ENCODE measurements at places on chromosomes 1 and 21. TPM values are rescaled to one million over a fixed set of nuclear protein-coding genes. Genes with fewer than 3 reads are reported as not detected.

Gene TTC22
- 7.8 TPM for polyA plus RNA-seq

Gene GLUL
- polyA plus RNA-seq = 66.9 TPM

Gene ZNF326
- polyA plus RNA-seq = 13.5 TPM

Gene GPR37L1
- polyA plus RNA-seq = not detected

Gene CDA
- polyA plus RNA-seq = 0.64 TPM

Gene CRYAA
- not detected for polyA plus RNA-seq

Gene COG2
- 17.0 TPM for polyA plus RNA-seq

Gene TNNT2
- polyA plus RNA-seq = not detected

Gene CYB561D1
- polyA plus RNA-seq = 16.1 TPM

Gene TCEA3
- 0.22 TPM for polyA plus RNA-seq

Gene CACNA1S
- not detected for polyA plus RNA-seq

Gene SLC35A3
- polyA plus RNA-seq = 10.7 TPM

Gene DNAI4
- 0.30 TPM for polyA plus RNA-seq

Gene UTS2
- polyA plus RNA-seq = not detected

DNA sequence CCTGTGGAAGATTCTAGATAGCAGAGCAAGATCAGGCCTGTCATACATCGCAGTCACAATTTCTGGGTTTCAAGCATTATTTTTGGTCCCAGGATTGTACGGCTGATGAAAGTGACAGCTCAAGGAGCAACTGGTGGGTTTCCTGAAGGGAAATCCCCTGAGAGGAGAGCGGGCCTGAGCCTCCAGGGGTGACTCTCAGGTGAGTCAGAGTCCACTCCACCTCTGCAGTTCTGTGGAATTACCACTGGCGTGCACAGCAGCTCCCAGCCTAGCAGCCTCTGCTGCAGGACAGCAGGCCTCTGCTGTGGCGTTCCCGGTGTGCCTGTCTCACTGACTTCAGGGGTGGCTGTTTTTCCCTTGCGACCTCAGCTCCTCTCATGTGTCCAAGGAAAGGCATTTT, 24.4 kb downstream of the SLC66A1 start:
- DNase-seq = no peak

GRCh38 chr1:12150456-12151200, 16.2 kb upstream of the TNFRSF1B start:
- peak; percentile 55 for DNase-seq

DNA sequence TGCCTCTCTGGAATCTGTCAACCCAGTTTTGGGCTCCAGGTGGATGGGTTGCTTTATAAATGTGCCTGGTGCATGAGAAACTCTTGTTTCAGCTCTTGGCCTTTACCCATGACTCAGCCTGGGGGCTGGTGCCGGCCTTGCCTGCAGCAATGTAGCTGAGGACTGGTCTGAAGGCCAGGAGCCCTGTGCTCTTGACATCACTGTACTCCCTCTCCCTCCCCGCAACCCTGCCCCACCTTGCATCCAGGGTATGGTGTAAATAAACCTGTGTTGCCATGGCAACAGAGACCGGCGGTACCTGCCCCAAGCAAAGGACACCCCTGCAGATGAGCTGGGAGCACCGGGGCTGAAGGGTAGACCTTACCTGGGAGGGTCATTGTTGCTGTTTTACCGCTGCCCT, 13.3 kb downstream of the FAM151A start:
- DNase-seq = no peak

- DNase-seq = no peak
Measured at GRCh38 chr1:77762072-77762476, 2.4 kb upstream of the USP33 start.

DNA sequence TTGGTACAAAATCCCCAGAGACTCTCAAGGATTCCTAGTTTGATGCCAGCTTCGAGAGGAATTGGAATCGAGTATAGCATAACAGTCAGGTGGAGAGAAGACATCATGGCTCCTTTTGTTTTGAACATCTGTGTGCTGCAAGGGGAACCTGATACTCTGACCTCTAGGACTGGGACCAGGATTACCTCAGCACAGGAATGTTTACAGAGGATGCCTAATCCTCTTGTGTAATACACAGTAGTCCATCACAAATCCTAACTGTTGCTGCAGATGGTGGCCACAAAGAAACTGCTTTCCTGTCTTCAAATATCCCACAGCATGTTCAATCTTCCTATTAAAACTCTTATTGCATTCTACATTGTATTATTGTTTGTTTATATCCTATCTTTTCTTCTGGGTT, 111.8 kb upstream of the PRMT6 start:
- DNase-seq = no peak

DNA sequence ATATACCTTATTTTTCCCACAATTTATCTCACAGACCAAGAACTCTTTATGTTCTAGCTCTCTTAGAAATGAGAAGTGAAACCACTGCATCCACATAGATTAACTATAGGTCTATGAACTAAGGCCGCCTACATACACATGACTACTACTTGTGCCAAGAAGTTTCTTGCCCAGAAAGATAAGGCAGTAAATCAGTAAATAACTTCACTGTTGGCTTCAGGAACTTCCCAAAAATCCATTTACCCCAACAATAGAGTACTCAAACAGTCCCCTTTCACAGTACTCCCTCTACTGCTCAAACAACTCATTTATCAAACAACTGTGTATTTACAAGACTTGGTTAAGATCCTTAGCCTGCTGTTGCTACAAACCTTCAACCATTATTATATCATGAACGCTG, 96.5 kb downstream of the NME7 start:
- DNase-seq = no peak

DNA sequence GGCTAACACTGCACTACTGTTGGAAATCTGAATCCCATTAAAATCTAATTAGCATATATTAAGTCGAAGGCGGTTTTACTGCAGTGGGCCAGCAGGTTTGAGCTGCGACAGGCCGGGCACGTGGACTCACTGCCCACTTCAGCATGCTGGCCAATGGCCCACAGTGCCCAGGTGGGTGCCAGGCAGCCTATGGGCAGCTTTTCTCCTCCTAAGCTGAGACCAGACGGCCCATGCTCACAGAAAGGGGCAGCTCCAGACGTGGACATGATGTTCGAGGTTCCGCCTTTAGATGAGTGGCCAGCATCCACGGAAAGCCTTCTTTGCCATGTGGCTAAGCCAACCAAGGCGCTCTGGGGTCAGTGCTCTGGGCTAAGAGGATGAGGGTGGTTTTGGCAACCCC, 89.8 kb upstream of the KLHDC7A start:
- DNase-seq = no peak

GRCh38 chr1:62050165-62050564, 144.5 kb upstream of the L1TD1 start:
- no peak for DNase-seq

DNA sequence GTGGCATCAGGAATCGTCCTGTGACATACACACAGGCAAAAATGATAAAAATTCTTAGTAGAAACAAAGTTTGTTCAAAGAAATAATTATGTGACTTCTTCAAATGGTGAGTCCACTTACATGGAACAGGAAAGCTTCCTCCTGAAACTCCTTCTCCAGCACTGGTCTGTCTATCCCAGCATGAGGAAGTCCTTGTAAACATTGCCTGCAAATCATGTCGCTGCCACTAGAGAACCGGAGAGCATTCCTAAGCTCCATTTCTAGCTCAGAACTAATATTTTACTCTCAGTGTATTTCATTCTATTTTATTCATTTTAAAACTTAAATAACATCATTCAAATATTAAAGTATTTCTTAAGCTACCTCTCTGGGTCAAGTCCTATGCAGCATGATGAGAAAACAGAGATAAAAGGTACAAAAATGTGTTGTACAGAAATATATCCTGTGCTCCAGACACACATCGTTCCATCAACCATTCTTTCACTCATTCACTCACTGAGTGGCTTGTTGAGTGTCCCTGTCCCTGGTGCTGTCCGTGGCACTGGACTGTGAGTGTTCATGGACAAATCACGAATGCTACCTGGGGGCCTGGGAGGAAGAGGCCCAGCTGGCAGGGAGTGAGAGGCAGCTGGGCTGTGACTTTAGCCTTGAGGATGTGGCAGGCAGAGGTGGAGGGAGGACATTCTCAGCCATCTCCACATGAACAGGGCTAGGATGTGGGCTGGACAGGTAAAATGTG, 10.0 kb downstream of the CYP4A22 start:
- DNase-seq = no peak

GRCh38 chr1:53851571-53852285, 13.6 kb upstream of the NDC1 start:
- no peak for DNase-seq

DNA sequence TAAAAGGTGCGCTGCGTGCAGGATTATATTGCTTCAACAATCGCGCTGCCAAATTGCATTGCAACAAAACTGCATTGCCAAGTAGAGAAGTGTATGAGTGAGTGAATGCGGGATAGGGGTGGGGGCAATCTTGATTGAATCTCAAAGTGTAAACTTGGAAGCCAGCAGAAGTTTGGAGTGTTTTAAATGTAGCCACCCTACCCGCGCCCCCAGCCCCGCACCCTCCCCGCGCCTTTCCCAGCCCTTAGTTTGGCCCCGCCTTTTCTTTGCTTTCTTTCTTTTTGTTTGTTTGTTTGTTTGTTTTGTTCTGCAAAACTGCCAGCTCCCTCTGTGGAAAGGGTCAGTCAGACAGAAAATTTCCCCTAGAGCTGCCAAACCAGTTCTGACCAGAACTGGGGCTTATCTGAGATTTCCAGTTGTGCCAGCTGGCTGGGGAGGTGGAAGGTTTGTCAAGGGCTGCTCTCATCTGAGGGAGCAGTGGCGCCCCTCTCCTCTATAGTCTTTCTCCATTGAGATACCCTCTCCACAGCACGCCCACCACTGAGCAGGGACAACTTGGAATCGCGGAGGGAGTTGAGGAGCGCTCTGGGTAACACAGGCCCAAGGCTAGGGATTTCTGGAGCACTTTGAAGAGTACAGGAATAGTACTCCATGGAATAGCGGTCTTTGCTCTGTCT, 666 bp upstream of the BEND5 start:
- no peak for DNase-seq

DNA sequence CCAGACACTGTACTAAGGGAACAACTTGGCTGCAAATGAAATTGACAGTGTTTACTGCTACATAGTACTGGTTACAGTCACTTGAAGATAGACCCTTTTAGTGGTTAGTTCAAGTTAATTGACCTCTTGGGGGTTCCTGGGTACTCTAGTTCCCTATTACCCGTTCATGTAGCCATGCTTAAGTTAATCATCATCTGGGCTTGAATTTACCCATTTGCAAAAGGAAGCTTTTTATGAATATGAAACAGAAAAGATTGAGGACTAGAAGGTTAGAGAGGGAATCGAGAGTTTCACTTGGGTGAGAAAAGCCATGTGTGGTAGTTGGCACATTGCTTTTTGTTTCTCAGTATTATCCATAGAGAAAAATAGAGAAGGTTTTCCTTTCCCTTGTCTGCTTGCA, 2.7 kb downstream of the MIA3 start:
- DNase-seq = no peak

- no peak for DNase-seq
Measured at GRCh38 chr1:170415710-170416372, 116.1 kb upstream of the GORAB start.

GRCh38 chr1:209265301-209265700, 318.2 kb upstream of the CAMK1G start:
- no peak for DNase-seq

GRCh38 chr1:175877939-175878737, 134.7 kb upstream of the TNR start:
- DNase-seq = no peak

DNA sequence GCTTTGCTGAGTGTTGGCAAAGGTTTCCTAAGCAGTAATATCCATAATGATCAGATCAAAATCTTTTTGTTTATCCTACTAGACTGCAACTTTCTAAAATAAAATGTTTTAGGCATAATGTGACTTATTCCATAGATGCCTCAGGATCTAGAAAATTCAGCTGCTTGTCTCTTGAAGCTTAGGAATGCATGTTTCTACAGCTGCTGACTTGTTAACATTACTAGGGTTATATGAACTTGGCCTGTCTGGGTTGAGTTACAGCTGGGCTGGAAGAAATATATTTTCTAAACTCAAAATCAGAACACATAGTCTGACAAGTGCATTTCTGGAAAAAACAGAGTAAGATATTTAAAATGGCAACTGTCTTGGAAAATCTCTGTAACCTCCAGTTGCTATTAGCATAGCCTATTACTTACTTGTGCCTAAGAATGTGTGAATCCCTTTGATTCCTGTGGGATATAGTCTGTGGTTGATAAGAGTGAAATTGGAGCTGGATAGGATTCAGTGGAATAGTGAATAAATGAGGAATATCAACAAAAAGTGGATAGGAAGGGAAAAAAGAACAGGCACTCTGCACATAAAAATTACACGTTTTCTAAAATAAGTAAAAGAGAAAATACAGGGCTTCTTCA, 61.2 kb downstream of the RGS4 start:
- no peak for DNase-seq

GRCh38 chr1:224434691-224435317, at the start of gene WDR26:
Gene WDR26 (minus strand): TSS chr1:224434797.
- peak; percentile 91 for DNase-seq

DNA sequence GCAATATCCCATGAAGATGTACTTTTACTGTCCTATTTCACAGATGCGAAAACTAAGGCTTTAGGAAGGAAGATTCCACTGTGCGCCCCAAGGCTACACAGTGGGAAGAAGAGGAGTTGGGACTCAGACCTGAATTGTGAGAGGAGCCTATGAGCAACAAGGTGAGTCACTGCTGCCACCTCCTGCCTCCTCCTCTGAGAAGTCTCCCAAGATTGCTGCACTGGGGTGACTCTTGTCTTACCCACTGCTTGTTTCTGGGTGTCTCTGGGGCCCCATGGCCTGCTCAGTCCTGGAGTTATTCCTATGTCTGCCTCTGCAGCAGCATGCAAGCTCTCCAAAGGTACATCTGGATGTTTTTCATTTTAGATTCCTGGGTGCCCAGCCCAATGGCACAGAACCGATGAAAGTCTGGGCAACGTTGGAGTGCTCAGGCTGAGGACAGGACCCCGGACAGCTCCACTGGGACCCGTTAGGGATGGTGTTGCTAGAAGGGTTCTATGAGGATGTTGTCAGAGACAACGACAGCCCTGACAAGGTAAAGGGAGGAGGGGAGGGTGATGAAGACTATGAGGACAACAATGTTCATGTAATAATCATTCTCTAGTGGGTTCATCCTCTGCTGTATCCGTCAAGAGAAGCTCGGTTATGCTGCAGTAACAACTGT, 11.0 kb upstream of the C1QA start:
- DNase-seq = no peak

DNA sequence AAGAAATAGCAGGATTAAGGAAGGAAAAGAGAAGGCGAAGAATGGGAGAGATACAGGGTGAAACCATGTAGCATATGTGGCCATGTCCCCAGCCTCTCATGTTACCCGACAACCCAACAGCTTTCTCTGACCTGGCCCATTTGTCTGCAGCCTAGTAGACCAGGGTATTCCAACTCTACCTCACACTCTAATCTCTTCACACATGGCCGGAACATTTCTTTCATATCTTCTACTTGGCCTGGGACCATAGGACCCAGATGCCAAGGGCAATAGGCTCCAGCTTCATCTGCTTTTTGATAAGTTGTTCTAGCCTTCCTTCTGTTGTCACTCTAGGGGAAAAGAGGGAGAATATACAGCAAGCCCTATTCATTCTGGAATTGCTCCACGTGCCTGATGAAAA, 95.0 kb upstream of the DPT start:
- DNase-seq = no peak
